ENCODE measurements at places on chromosomes 4 and X. TPM values are rescaled to one million over a fixed set of nuclear protein-coding genes. Genes with fewer than 3 reads are reported as not detected.

TCEAL2 gene
- total RNA-seq = not detected

GABRB1 gene
- total RNA-seq = not detected

NOX1 gene
- not detected for total RNA-seq

ATP1B4 gene
- total RNA-seq = not detected

ZNF157 gene
- 0.17 TPM for total RNA-seq

CPLX1 gene
- 0.34 TPM for total RNA-seq

SHROOM2 gene
- 8.8 TPM for total RNA-seq

VCX2 gene
- total RNA-seq = not detected
